GM04504 (cell line): ENCODE measurements at places on chromosomes 6 and 20.

- DNase-seq, result no peak
Observed at GRCh38 chr20:4281258-4282055, 266.1 kb upstream of the RNF24 start.

GRCh38 chr6:112027942-112028674 is 25.8 kb upstream of the CCN6 start:
- DNase-seq, result peak; percentile 42

DNA sequence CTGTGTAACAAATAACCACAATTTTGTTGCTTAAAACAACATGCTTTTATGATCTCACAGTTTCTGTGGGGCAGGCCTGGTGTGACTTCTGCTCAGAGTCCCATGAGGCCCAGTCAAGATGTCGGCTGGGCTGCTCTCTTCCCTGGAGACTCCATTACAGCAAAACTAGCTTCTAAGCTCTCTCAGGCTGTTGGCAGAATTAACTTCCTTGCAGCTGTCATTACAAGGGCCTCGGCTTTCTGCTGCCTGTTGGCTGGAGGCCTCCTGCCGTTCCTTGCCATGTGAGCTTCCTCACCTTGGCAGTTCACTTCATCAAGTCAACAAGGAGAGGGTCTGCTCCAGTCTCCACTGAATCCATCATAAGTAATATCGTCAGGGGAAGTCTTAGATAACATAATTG is 659.2 kb downstream of the PRKN start:
- no peak for DNase-seq

GRCh38 chr6:42158011-42158410 is 15.2 kb upstream of the GUCA1A start:
- no peak for DNase-seq

GRCh38 chr20:7226156-7226555 is 458.7 kb downstream of the BMP2 start:
- no peak for DNase-seq

- no peak for DNase-seq
Observed at GRCh38 chr6:2503816-2504494, 246.8 kb downstream of the MYLK4 start.

DNA sequence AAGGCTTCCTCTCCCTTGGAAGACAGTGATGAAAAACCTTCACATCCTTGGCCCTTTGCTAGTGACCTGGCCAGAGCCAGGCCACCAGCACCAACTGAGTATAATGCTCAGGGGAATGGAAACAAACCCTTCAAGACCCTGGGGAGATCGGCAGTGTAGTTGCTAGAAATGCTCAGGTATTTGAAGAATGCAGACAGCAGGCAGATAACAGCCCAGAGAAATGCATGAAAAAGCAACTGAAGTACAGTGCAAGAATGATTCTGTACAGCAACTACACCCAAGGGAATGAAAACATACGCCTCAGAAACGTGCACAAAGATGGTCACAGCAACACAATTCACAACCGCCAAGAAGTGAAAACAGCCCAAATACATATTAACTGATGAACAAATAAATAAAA is 41.1 kb downstream of the PPP1R3G start:
- no peak for DNase-seq

- no peak for DNase-seq
Observed at GRCh38 chr6:22362361-22362760, 65.5 kb upstream of the PRL start.

GRCh38 chr6:36461646-36462045 is 18.8 kb downstream of the KCTD20 start:
- DNase-seq, result no peak

GRCh38 chr20:4327956-4328355 is 312.6 kb upstream of the RNF24 start:
- DNase-seq, result no peak

DNA sequence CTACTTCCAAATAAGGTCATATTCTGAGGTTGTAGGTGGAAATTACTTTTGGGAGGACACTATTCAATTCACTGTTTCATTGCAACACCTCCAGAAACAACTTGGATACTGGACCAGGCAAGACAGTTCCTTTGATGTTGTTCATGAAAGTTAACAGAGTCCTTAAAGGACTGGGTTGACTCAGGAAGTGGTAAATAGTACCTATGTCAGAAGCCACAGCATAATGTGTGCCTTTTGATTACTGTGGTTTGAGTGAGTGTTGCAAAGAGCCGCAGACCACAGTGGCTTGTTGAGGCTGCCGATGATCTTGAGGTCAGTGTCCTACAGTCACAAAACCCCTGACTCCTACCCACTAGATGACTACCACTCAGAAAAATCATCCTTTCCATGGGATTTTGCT is 10.9 kb downstream of the IL20RA start:
- DNase-seq, result no peak

DNA sequence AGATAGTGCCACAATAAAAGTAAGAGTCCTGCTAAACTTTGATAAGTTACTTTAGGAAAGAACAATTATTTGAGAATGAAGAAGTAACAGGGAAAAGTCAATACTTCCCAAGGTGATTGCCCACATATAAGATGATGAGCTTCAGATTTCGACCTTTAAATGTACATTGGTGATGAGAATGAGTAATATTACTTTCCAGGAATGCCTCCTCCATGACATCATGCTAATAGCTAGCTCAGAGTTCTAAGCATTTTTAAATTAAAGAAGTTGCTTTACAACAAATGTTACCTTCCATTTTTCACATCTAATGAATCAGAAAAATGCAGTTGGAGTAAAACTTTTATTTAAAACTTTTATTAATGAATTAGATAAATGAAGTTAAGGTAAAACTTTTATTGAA is 22.5 kb upstream of the OPN5 start:
- DNase-seq, result no peak

- no peak for DNase-seq
Observed at GRCh38 chr6:66948106-66948505, 1241.1 kb upstream of the EYS start.

DNA sequence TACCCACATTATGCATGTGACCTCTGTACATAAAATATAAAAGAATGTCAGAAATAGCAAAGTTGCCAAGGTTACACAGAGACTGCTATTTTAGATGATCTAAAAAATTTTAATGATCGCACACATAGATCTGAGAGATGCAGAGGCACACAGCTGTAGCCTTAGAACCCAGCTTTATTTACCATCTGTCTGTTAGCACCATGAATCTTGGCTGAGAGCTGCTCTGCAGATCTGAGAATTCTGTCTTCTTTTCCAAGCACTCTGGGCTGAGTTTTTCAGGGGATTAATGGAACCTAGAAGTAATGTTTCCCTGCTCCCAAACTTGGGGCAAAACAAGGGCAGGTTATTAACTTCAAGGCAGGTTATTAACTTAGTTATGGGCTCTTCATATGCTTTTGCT is 248.7 kb upstream of the JAG1 start:
- no peak for DNase-seq

- DNase-seq, result no peak
Observed at GRCh38 chr20:47927385-47927851, 142.1 kb upstream of the SULF2 start.

DNA sequence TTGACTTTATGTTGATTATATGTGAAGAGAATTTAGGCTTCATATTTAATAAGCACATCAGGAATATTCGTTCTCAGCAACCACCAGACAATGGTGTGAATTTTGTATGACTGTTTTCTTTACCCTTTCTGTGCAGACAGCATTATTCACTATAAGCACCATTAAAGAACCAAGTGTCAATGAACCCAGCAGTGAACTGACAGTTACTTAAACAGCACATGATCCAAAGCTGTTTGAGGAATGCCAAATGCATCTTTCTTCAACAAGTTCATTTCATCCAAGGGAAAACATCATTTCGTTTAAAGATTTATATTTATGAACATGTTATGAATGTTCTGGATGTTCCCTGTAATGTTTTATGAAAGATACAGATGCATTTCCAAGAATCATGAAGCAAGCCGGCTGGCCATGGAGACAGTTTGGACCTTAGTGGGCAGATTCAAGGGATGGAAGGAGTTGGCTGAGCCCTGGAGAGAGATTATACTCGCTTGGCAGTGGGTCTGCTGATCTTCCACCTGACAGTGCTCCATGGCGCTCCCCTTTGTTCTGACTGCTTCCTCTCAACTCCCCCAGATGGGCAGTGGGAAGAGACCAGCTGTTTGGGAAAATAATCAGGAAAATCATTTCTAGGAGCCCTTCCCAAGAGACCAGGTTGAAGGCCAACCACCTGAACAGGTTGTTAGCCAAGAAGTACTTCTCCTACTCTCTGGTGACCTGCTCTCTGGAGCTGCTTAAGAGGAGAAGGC is 326.0 kb upstream of the RSPO3 start:
- DNase-seq, result no peak

- no peak for DNase-seq
Observed at GRCh38 chr6:39208223-39208739, 21.0 kb downstream of the KCNK5 start.

DNA sequence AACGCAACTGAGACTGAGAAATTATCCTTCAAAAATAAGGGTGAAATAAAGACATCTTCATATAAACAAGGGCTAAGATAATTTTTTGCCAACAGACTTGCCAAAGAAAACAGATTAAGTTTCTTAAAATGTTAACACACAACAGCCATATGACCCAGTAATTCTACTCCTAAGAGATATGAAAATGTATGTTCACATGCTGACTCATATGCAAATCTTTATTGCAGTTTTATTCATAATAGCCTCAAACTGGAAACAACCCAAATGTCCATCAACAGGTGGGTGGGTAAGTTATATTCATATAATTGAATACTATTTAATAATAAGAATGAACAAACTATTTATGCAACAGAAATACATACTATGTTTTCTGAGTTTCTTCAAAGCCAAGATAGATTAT is 140.1 kb downstream of the REV3L start:
- no peak for DNase-seq

- DNase-seq, result no peak
Observed at GRCh38 chr20:52035498-52035897, 156.1 kb downstream of the ZFP64 start.

GRCh38 chr6:162294029-162294428 is 433.5 kb downstream of the PRKN start:
- DNase-seq, result no peak

GRCh38 chr6:136037876-136038460 is 186.5 kb downstream of the PDE7B start:
- peak; percentile 55 for DNase-seq

DNA sequence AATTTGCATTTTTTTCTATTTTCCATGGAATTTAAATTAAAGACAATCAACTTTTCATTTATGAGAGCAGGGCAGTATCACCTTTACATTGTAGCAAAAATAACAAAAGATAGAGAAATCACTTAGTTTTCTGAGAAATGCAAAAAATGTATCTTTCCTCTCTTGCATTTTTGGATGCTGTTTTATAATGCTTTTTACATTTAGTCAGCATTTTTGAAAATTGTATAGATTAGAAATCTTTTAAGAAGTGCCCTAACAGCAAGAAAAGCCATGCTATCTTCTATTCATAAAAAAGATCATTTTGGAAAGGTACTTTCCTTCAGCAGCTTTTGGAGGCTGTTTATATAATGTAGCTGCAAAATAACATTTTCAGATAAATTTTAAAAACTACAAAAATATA is 421.8 kb downstream of the EYS start:
- no peak for DNase-seq

DNA sequence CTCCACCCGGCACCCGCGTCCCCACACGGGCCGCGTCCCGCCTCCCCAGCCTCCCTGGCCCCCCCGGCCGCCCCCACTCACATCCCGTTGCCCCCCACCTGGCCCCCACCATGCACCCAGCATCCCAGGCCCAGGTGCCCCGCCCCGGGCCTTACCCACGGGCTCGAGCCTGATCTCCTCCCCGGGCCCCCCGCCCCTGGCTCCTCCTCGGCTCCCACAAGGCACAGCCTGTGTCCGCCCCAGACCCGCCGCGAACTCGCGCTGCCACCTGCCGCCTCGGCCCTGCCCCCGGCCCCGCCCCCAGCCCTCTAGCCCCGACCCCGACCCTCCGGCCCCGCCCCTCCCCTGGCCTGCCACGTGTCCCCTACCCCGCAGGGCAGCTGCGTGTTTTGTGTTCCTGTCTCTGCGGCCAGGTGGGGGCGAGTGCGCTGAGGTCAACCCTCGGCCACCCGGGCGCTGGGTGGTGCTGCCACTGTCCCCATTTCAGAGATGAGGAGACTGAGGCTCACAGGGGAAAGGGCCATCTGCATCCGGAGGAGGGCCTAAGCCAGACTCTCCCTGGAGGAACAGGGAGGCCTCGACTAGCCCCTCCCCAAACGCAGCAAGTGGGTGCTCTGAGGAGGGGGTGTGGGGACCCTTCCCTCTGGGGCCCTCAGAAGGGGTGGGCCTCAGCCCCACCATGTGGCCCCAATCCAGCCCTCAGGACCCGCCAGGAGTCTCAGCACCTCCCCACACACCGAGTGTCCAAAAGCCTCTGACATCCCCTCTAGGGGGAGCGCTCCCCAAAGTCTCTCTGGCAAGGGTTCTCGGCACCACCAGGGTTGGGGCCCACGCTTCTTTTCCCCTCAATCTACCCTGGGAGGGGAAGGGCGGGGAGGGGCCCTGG is 99.8 kb downstream of the TAF4 start:
- no peak for DNase-seq

DNA sequence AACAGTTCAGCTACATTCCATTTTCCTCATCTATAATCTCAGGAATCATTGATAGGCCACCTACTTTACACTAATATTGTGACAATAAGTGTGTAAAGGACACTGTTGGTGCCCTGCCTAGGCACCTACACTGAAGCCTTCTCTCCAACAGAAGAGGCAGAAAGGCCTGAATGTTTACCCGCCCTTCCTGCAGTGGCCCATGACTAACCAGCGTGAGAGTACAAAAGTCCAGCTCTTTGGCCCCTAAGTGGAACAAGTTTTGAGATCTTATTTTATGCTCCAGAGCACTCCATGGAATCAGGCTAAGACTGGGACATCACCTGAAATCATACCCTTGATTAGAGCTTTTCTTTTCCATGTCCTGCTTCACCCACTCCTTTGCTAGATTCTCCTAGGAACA is 359.7 kb downstream of the ARHGAP18 start:
- no peak for DNase-seq

DNA sequence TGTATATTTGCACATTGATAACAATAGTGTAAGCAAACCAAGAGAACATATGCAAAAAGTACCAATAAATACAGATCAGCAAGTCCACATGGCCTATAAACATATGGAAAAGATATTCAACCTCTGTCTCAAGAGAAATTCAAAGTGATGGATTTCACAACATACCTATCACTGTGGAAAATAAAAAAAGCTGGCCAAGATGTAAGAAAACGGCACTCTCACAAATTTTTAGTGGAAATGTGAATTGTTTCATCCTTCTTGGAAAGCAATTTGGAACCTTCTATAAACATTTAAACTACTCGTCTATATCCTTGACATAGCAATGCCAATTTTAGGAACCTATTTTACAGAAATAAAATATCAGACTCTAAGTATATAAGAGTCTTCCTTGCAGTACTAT is 559.8 kb downstream of the QKI start:
- DNase-seq, result no peak

GRCh38 chr6:45886776-45887175 is 128.9 kb downstream of the CLIC5 start:
- DNase-seq, result no peak

- DNase-seq, result no peak
Observed at GRCh38 chr6:125367036-125367782, 65.4 kb upstream of the HDDC2 start.

- DNase-seq, result no peak
Observed at GRCh38 chr6:46687619-46688097, at the start of gene TDRD6. TDRD6 (plus strand) TSS chr6:46687885; CDS start chr6:46688129, 244 bp downstream.

- no peak for DNase-seq
Observed at GRCh38 chr20:35179292-35180212, 7.7 kb downstream of the PROCR start.

GRCh38 chr6:48919555-48919954 is 543.5 kb downstream of the MMUT start:
- DNase-seq, result no peak
